ENCODE measurements at places on chromosomes 3 and 15.

DNA sequence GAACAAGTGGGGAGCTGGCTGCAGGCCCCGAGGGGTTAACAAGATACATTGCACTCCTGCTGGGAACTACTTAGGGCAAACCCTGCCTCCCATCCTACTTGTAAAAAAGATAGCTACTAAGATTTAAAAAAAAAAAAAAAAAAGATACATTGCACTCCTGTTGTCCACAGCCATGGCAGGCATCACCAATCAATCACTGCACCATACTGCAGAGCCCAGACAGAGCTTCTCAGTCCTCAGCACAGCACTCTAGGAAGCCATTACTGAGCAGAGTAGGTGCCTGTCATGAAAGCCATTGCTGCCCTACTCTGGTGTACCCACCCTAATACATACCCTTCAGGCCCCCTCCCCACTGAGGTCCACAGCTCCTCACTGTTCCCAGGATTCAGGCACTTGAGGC is 64.8 kb downstream of the RASGRF1 start:
- no peak for DNase-seq

GRCh38 chr15:79640206-79640605 is 208.1 kb downstream of the MINAR1 start:
- no peak for DNase-seq

GRCh38 chr3:171526869-171527268 is 66.7 kb upstream of the TNIK start:
- no peak for DNase-seq

DNA sequence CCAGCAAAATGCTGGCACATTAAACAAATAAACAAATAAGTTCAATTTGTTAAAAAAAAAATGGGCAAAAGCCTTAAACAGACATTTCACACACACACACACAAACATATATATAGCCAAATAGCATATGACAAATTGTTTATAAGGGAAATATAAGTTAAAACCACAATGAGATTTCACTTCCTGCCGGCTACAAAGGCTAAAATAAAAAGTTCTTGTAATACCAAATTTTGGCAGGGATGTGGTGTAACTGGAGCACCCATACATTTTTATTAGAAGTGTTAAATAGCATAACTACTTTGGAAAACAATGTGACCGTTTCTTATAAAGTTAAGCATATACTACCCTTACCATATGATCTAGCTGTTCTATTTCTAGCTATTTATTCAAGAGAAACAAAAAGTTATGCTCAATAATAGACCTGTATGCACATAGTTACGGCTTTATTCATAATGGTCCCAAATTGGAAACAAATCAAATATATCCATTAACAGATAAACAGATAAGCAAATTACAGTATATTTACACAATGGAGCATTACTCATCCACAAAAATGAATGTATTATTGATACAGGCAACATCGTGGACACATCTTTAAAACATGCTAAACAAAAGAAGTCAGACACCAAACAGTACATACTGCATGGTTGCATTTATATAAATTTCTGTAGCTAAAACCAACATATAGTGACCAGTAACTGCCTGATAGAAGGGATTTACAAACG is 93.9 kb downstream of the EOMES start:
- no peak for DNase-seq

GRCh38 chr3:46378426-46378942 is 7.7 kb downstream of the CCR5 start:
- no peak for DNase-seq

- no peak for DNase-seq
Measured at GRCh38 chr3:191762323-191762960, 301.5 kb downstream of the PYDC2 start.

GRCh38 chr3:31880020-31880419 is 101.0 kb downstream of the OSBPL10 start:
- no peak for DNase-seq

DNA sequence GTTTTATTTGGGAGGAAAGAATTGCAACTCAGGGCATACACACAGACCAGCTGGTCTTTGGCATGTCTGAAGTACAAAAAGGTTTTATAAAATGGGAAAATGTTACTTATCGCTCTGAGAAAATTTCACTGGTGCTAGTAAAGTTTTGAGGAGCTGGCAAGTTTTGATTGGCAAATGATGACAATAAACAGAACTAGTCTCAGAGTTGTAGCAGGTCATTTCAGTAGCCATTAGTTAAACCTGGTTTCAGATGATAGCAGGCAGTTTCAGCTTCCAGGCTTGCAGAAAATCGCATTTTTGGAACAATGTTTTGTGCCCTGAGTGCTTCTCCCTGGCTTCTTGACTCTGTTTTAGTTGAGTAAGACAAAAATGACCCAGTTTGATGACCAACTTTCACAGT is 10.7 kb downstream of the B2M start:
- DNase-seq = no peak

GRCh38 chr15:27744641-27745040 is 354.5 kb downstream of the OCA2 start:
- DNase-seq = no peak

DNA sequence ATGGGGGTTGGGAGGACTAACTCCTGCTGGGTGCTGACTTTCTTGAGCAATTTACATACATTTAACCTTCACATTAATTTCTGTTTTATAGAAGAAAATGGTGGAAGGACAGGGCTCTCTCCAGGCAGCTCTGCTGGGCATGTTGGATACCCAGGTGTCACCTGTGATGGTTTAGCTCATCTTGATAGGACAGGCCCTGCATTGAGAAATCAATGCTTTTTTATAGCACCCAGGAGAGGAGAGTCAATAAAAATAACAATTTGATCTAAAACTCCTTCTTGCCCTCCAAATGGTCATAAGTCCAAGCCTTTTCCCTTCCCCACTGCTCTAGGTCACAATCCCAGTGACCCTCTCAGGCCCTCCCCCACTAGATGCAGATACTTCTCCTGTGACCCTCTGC is 48.3 kb upstream of the RBP1 start:
- DNase-seq = no peak

DNA sequence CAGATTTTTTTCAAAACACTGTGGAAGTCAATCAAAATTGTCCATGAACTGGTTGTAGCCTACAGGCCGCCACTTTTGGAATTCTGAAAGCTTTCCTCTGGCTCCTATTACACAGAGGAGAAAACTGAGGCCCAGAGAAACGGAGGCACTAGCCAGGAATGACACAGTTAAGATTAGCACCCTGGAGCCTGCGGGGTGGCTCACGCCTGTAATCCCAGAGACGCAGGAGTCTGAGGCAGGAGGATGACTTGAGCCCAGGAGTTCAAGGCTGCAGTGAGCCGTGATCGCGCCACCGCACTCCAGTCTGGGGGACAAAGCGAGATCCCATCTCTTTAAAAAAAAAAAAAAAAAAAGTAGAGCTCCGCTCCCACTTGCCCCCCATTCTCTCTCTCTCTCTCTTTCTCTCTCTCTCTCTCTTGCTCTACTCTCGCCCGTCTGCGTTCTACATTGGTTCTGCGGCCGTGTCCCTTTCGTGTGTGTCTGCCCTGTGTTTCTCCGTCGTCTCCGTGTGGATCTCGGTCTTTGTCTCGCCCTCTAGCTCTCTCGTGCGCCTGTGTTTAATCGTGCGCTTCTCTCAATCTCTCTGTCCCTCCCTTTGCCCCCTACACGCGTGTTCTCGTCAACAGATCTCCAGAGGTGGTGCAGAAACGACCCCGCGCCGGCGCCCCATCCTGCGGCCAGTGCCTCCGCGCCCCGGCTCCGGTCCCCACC is 512 bp upstream of the TRH start:
- no peak for DNase-seq

- DNase-seq = no peak
Measured at GRCh38 chr3:38343797-38344594, 2.6 kb upstream of the XYLB start.

DNA sequence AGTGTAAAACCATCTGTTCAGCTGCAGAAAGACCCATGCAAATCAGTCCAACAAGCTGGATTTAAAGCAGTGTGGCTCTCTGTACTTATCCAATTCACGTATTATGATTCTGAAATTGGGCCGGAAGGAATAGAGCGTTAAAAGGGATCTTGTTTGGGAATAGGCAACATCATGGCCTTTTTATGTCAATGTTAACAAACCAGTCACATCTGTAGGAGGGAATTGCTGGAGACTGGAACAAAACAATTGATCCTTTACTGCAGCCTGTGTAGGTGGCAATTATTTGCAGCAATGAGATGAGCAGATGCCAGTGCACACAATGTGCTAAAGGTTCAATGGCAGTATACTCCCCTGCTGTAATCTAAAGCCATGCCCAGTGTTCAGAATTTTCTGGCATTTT is 887.4 kb upstream of the ROBO1 start:
- no peak for DNase-seq

DNA sequence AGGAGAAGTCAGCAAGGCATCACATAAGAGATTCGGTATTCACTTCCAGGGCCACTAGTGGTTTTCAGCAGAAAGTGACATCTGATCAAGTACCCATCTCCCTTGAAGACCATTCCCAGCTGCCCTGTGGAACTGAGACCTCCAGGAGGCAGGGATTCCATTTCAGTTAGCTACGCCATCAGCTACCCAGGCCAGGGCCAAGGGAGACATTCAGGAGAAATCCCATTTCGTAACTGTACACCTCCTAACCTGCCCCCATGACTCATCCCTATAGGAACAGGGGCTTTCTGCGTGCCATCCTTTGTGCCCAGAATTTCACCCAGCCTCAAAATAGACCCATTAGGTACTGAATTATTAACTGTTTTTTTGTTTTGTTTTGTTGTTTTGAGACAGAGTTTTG is 24.7 kb downstream of the SPATA12 start:
- no peak for DNase-seq

DNA sequence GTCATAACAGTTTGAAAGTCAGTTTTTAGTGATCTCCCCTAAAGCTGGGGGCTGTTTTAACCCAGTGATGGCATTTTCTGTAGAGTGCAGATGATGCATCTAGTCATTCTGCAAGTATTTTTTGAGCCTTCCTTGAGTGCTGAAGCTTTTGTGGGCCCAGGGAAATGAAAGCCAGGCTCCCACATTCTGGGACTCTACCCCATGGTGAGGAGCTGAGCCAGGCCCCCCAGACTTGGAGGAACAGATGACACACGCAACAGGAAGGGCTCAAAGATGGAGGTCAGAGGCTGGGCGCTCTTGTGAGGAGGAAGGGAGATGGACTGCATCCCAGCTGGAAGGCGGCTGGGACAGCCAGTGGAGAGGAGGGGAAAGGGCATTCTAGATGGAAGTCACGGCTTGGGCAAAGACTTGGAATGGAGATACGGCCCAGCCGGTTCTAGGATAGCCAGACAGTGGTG is 40.8 kb downstream of the MRAS start:
- no peak for DNase-seq

GRCh38 chr15:66211670-66212562 is 41.6 kb downstream of the MEGF11 start:
- no peak for DNase-seq

- DNase-seq = no peak
Measured at GRCh38 chr15:70077188-70078147, 20.2 kb downstream of the TLE3 start.

- no peak for DNase-seq
Measured at GRCh38 chr3:143183665-143183964, 64.0 kb downstream of the CHST2 start.

GRCh38 chr3:150540297-150540696 is 6.0 kb downstream of the SERP1 start:
- no peak for DNase-seq

DNA sequence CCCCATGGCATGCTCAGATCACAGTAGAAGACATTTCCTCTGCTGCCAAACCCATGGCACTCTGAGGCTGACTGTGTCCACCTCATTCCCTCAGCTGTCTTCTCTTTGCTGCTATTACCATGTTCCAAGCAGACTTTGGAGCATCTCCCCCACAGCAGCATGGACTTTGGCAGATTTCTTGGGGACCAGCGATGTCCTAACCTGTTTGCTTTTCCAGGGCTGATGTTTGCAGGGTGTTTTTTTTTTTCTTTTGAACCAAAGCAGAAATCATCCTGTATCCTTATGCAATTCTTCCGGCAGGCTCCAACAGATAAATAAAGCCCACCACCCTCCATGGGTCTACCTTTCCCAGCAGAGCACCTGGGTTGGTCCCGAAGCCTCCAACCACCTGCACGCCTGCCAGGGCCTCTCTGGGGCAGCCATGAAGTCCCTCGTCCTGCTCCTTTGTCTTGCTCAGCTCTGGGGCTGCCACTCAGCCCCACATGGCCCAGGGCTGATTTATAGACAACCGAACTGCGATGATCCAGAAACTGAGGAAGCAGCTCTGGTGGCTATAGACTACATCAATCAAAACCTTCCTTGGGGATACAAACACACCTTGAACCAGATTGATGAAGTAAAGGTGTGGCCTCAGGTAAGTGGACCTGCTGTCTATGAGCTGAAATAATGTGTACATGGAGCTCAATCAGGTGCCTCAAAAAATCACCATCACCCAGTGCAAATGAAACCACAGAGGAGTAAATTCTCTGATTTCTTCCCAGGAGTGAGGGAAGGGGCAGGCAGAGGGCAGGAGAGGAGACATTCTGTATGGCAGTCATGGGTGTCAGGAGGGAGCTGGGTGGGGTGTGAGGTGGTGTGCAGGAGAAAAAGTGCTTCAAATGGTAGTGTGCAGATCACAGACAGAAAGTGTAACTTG is at the start of gene AHSG:
Gene AHSG (plus strand): TSS at position 340 of the 916 bp plus-strand sequence. CDS start 82 bp downstream, at position 422.
- DNase-seq = no peak

GRCh38 chr3:111045564-111045963 is 26.1 kb upstream of the NECTIN3 start:
- DNase-seq = no peak

DNA sequence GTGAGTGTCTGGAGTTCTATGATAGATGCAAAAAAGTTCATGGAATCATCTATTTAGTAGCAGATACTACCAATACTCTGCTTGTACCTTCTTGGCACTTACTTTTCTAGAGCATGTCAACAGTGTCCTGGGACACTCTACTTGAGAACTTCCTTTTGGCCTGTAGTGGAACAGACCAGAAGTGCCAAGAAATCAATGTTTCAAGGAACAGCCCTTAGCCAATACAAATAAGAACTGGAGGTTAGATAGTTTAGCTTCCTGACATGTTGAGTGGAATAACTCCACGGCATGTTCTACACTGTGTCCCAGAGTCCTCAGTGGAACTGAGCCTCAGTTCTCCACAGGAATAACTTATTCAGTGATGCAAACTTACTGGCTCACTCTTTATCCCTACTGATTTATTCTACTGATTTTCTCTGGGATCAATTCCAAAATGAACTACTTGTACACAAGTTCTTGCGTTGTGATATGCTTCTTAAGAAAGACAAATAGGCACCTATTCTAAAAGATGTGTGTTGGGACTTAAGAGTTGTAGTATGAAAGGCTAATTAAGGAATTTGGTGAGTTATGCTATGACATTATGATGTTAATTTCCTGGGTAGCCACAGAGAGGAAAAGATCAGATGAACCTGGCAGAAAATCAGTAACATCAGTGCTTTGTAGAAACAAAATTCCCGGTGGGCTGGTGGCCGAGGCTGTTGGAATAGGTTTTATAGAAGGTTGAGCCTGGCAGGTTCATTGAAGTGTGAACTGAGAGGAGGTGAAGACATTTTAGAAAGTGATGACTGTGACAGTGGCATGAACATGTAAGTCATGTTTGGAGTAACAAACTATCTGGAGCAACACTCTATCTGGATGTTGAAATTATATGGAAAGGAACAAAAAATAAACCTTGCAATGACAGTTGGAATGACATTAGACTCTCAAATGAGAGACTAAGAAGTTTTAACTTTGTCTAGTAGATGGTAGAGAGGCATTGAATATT is 101.8 kb upstream of the RBMS3 start:
- DNase-seq = no peak
